ENCODE measurements at places on chromosomes 11 and 22.

DNA sequence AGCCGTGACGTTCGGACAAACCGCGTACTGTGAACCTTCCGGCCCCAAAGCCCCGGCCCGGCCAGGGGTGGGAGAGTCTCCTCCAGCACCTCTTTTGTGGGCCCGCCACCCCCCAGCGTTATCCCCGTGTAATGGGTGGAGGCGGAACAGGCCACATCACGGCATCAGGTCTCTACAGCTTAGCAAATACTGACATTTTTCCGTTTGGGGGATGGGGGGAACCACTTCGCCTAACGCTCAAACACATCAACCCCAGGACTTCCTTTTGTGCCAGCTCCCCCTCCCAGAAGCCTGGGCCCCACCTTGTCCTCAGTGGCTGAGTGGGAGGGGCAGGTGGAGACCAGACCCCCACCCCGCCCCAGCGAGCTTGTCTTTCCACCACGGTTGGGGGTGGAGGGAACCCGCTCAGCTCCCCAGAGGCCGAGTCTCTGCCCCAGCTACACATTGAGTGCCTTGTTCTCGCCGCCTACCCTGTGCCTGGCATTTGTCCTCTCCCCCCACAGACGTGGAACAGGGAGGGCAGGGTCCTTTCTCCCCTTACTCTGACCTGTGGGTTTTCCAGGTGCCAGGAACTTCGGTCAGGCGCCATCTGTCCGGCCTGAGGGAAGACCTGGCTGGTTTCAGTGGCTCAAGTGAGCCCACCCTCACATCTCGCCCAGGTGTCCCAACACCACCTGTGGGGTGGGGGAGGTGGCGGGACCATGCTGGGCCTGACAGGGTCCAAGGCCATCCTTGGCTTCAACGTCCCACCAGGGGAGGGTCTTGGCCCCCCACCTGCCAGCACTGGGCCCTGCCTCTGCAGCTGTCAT is 29.6 kb downstream of the SBF1 start:
- no peak for DNase-seq

DNA sequence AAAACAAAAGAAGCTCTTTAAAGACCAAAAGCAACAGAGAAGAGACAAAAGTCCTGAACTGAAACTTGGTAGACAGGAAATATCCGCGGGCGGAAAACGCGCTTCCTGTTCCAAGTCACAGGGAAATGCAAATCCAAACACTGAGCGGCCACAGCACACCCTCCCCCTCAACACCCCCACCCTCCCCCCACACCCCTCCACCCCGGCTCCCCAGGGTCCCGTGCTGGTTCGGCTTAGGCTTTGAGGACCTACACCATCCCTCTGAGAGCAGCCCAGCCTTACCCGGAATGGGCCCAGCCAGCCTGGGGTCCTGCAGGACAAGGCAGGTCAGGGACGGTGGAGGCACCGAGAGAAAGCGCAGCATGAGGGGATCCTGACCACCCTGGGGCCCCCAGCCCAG is 160.4 kb downstream of the BRD1 start:
- DNase-seq: no peak

DNA sequence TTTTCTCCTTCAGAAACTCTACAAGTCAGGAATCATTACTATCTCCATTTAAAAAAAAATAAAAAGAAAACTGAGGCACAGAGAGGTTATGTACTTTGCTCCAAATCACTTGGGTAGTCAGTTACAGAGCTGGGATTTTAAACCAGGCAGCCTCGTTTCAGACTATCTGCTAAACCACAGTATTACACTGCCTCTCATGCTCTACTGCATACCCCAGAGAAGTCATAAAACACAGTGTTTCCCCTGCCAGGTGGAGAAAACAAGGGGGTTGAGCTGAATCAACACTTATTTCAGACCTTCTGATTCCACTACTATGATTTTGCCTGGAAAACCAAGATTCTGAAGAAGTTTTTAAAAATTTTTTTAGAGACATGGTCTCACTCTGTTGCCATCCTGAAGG is 132.9 kb upstream of the POU2AF2 start:
- no peak for DNase-seq

DNA sequence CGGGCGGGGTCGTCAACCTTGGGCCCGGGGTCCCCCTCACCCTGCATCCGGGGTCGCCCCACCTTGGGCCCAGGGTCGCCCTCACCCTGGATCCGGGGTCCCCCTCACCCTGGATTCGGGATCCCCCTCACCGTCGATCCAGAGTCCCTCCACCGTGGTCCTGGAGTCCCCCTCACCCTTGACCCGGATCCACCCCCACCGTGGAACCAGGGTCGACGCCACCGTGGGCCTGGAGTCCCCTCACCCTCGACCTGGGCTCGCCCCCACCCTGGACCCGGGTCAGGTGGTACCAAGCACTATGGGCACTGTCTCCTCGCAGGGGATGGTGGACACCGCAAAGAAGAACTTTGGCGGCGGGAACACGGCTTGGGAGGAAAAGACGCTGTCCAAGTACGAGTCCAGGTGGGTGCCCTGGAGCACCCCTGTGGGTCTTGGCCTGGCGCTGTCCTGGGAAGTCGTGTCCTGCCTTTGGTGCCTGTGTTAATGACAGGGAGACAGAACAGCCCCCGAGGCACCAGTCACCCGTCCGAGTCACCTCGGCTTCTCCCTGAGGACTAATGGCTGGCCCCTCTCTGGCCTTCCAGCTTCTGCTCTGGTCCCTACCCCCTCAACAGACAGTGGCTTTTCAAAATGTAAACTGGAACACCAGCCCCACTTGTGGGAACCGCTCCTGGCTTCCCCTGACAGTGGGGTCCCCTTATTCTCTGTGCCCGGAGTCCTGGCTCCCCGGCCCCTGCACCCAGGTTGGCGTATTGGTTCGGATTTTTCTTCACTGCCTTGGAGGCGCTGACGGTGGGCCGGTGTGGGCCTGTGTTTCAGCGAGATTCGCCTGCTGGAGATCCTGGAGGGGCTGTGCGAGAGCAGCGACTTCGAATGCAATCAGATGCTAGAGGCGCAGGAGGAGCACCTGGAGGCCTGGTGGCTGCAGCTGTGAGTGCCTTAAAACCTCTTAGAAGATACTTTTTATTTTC is 762 bp downstream of the CRELD2 start:
- no peak for DNase-seq

DNA sequence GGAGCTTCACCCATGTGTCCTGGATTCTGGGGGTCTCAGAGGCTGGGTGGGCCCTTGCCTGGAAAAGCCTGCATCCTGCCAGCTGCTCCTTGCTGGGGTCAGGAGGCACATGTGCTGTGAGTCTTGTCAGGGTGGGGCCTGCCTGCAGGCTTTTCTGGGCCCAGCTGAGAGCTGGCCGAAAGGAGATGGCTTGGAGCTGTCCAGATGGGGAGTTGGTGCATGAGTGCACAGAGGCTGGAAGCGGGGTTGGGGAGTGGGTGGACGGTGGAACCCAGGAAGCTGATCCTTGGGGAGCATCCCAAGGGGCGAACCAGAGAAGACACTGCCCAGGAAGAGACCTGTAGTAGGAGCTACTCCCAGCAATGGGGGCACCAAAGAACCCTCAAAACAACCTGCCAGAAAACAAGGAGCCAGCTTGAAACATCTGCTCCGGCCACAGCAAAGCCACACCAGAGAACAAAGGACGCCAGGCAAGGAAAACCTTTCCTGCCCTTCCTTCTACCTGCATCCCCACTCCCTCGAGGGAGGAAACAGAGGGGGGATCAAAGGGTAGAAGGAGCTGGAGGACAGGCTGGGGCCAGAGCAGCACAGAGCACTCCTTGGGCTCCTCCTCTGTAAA is 8.2 kb upstream of the KCTD17 start:
- DNase-seq: no peak

DNA sequence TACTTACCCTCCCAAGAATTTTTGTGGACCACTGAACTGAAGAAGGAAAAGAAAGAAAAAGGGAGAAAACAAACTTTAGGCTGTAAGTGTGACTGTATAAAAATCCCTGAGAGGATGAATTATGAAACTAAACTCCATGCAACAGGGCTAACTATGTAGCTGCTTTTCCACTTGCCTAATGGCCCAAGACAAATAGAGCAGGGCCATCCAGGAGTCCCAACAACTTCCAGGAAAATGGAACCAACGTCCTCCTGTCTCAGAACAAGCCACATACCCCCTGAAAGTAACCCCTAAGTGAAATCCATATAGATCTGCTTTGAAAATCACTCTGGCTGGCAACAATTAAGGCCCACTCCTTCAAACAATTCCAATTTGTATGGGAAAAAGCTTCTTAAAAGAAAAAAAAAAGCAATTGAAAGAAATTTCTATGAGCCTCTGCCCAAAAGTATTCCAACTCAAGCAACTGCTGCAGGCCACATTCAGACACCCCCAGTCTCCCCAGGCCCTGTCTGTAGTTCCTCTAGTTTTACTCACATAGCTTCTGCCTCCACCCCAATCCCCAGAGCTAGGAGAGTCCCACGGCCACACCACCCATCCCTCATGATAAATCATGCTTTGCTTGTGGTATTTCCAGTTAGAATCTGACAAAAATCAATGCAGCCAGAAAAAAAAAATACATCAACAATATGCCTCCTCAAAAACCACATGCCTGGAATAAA is 12.7 kb downstream of the RBFOX2 start:
- DNase-seq: no peak

DNA sequence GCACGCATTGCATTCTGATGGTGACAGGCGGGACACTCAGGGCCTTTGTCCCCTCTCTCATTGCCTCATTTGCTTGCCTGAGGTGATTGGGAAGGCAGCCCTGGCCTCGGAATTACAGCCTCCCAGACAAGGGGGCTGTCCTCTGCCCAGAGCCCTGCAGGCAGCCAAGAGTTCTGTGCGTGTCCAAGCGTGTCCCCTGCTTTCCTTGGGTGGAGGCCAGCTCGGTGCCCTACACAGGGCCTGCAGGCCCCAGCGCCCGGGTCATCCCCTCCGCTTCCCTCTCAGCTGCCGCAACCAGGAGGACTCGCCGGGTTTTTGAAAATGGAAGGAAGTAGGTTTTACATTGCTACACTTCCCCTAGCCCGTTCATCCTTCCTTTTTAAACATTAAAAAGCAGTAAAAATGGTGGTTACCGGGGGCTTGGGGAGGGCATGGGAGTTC is 1.9 kb downstream of the GRAMD4 start:
- DNase-seq: no peak

- no peak for DNase-seq
Observed at GRCh38 chr11:66835768-66836405, 7.4 kb upstream of the RCE1 start.

- DNase-seq: no peak
Observed at GRCh38 chr11:27088353-27088752, 47.7 kb downstream of the BBOX1 start.

- DNase-seq: no peak
Observed at GRCh38 chr22:39512026-39512425, 8.3 kb upstream of the ATF4 start.

DNA sequence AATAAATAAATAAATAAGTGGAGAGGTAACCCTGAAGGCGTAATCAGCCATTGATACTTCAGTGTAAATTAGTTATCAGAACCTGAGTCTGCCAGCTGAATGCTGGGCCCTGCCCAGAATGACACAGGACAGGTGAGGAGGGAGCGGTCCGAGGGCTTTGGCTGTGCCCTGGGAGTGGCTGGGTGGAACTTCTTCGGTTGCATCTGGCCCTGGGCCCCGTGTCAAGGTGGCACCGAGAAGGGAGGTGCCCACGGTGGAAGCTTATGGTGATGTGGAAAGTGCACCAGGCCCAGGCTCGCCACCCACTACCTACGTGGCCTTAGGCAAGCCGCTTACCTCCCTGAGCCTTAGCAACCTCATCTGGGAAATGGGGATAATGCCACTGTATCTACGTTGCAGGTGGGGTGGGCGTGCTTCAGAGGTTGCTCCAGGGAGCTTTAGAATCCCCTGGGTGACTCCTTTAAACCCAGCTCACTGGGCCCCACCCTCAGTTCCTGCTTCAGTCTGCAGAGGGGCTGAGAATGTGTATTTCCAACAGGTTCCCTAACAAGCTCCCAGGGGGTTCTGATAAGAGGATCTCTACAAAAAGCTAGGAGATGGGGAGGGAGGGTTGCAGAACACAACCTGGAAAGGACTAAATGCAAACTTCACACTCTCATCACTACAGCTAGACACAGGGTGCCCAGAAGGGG is 38.8 kb downstream of the TXN2 start:
- no peak for DNase-seq

DNA sequence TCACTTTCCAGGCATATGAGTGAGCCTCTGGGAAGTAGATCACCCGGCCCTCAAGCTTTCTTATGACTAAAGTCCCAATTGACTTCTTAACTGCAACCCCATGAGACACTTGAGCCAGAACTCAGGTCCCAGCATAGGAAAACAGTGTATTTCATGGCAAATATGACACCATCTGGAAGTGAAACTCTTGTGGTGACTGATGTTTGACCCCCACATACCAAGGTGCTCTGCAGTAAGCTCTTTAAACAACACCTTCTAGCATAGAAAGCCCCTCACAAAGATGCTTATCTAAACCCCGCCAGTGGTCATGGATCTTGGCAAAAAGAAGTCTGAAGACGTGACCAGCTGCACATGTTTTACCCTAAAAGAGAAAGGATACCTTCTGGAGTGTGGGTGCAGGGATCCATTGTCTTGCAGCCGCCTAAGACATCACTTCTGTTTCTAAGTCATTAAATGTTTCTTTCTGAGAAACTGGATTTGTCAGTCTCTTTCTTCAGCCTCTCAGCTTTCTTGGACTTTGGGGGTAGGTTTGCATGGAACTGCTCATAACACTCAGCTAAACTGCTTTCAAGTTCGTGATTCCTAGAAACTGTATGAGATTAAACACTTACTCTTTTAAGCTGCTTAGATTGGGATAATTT is 7.4 kb upstream of the PELI3 start:
- DNase-seq: no peak

GRCh38 chr22:22507743-22508273 is 734 bp downstream of the ZNF280B start:
- no peak for DNase-seq

DNA sequence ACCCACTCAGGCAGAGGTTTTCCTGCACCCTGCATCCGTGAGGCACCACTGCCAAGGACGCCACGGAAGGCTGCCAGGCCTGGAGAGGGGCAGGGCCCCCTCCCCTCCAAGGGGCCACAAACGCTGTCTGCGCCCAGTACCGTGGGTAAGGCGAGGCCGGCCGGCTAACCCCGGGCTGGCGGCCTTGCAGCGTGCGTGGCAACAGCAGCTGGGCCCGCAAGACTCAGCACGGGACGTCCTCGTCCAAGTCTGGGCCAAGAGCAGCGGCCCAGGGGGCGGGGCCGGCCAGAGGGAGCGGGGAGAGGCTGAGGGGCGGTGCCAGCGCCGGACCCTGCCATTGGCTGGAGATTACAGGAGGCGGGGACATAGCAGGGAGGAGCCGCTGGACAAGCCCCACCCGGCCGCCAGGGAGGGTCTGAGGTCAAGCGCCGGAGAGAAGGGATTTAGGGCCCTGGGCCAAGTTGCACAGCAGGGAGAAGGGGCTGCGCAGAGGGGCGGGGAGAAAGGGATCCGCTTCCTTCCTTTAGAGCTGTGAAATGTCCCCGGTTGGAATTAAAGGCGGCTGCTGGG is 16.0 kb downstream of the SLC43A1 start:
- no peak for DNase-seq
